HL-60 (cell line): ENCODE measurements at places on chromosomes 11 and 22.
A peak's percentile ranks its signal among the peaks of the same experiment; 100 is the strongest.

DNA sequence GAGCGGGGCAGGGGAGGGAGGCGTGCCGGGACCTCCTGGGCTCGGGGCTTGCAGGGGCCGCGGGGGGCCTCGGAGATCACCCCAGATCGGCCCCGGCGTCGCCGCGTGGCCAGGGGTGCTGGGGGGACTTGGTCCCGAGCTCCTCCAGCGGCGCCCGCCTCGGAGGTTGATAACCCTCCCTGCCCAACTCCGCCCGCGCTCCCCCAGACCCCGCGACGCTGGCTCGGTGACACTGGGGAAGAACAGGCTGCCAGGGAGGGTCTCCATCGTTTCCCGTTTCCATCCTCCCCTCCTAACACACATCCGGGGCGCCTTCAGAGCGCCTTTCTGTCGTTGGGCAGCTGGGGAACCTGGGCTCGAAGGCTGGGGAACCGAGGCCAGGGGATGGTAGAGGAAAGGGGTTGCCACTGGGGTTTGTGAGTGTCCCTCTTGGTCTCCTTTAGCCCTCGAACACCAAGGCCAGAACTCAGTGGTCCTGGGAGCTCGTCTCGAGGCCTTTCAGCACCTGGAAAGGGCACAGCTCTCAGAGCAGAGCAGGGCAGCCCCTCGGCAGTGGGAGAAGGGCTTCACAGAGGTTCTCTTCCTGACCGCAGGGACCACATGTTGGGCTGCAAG is 431 bp downstream of the SLC37A2 start:
- DNase-seq = no peak

DNA sequence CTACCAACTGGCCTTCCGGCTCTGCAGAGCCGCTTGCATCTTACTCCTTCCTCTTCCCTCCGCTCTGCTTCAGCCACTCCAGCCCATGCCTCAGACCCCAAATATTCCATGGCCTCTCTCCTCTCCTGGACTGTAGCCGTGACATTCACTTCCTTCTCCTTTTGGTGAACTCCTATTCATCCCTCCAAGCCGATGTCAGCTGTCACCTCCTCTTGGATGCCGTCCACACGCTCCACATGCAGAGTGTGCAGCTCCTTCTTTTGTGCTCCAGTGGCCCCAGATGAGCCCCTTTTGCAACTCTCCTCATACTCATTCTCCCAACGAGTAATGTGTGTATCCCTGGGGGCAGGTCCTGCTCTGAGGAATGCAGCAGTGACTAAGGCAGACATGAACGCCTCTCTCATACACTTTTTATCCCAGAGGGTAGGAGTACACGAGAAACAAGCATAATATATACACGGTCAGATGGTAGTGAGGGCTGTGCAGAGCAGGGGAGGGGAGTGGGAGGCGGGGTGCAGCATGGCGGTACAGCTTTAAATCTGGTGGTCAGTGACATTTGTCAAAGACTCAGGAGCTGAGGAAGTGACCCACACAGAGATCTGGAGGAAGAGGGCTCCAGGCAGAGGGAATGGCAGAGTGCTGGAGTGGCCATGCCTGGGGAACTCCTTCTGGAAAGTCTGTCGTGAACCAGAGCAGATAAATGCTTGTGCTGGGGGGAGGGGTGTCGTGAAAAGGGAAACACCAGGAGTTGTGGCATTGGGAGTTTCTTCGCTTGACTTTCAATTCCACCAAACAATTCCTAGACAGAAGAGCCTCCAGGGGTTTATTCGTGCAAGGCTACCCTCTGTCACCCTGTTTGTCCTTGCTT is 83.8 kb upstream of the ATXN10 start:
- DNase-seq = no peak

DNA sequence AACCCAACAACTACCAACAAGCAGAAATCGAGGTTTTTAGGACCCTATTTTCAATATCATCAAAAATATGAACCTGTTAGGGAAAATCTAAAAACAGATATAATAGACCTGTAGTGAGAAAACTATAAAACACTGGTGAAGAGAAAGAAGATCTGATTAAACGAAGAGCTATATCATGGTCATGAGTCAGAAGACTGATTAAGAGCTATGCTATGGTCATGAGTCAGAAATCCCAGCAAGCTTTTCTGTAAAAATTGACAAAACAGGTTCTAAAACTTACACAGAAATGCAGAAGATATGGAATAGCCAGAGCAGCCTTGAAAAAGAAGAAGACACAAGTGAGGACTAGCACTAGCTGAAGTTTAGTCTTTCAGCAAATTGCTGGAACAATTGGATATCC is 345.0 kb downstream of the TBC1D22A start:
- DNase-seq = no peak

DNA sequence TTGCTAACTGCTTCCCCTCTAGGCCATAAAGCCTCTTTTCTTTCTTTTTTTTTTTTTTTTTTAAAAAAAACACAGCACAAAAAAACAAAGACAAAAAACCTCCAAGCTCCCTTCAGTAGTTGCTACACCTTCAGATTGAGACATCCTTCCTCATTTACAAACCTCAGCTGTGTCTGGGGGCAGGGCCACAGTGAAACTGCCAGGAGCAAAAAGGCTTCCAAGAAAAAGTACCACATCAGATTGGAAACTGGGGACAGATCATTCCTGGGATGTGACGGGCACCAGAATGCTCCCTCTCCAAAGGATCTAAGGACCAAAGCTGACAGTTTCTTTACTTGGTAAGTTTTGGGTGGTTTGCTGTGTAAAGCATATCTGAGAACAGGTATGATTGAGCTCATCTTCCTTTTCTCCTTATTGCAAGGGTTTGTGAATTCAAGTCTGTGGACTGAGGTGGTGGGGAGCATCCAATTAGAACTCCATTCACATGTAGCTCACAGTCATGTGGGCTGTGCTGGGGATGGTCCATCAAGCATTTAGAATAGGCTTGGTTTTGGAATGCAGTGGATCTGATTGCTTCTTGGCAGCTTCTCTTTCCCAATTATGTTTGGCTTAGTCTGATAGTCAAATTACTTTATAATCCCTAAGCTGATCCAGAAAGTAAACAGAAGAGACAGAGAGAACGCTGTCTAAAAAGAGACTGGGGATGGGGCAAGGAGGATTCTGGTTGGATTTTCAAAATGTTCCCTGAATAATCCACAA is 705 bp downstream of the BBOX1 start:
- DNase-seq = peak; percentile 15

- no peak for DNase-seq
These were observed 7.1 kb downstream of the P2RY2 start for GRCh38 chr11:73225001-73225686.

GRCh38 chr11:64173616-64174355 is 7.9 kb upstream of the MACROD1 start:
- DNase-seq = no peak

DNA sequence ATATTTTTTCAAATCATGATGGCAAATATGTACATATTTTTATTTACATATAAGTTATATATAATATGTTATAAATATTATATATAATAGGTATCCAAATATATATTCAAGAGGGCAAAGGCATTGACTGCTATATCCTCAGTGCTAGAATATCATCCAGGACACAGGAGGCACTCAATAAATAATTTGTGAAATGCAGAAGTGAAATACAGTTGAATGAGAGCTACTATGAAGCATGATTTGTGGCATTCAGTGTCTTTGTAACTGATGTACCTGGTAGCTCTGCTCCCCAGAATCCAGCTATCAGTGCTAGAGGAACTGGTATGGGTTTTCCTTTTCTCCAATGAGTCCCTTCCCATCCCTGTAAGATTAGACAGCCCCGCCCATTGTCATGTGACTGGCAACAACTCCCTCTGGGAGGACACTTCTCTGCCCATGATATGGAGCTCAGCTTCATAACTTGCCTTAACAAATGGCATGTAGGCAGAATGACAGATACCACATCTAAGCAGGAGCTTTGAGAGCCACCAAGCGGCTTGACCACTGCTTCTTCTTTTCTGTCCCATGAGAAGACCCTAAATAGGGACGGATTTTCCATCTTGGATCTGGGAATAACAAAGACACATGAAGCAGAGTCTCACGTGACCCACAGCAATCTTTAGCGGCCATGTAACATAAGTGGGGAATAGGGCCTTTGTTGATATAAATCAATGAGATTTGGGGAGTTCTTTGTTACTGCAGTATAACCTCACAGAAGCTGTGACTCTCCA is 10.2 kb upstream of the CD82 start:
- no peak for DNase-seq

GRCh38 chr22:27748349-27748748 is 53.2 kb downstream of the MN1 start:
- DNase-seq = no peak

- no peak for DNase-seq
These were observed 58.3 kb downstream of the CYTH4 start for GRCh38 chr22:37340331-37341262.

GRCh38 chr11:59267736-59268475 is 55.2 kb upstream of the MPEG1 start:
- no peak for DNase-seq

DNA sequence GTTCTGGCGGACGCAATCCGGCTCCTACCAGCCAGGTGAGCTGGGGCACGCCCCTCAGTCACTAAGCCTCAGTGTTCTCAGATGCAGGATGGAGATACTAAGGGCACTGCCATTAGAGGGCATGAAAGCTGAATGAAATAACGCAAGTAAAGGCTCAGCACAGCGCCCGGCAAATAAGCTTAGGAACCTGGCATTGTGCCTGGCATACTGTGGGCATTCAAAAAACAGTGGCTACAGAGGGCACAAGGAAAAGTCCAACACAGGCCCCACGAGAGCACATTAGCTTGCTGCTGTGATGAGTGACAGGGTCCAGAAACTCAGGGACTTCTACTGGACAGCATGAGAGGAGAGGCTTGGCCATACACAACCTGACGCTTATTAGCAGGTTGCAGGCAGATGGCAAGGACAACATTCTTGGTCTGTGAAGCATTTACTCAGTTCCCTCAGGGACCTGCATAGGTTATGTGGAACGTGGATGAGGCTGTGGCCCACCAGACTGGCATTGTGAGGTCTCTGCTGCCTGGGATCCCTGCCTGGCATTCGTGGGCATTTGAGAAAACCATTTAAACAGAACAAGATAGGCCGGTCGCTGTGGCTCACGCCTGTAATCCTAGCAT is 12.2 kb downstream of the TXN2 start:
- no peak for DNase-seq

DNA sequence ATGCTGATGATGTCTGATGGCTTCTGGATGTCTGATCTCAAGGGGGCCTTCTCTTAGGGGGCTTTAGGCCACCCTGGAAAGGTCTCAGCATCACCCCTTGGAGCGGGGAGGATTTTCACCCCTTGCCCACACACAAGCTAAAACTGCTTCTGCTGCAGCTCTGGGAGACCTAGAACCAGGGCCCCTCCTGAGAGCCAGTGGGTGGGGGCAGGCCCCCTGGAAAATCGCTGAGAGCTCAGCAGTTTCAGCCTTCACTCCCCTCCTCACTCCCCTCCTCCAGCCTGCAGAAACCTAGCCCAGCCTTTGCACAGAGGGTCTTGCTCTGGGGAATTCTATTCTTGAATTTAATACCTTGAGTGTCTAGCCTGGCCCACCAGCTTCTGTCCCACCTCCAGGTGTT is 17.2 kb downstream of the CD6 start:
- no peak for DNase-seq

DNA sequence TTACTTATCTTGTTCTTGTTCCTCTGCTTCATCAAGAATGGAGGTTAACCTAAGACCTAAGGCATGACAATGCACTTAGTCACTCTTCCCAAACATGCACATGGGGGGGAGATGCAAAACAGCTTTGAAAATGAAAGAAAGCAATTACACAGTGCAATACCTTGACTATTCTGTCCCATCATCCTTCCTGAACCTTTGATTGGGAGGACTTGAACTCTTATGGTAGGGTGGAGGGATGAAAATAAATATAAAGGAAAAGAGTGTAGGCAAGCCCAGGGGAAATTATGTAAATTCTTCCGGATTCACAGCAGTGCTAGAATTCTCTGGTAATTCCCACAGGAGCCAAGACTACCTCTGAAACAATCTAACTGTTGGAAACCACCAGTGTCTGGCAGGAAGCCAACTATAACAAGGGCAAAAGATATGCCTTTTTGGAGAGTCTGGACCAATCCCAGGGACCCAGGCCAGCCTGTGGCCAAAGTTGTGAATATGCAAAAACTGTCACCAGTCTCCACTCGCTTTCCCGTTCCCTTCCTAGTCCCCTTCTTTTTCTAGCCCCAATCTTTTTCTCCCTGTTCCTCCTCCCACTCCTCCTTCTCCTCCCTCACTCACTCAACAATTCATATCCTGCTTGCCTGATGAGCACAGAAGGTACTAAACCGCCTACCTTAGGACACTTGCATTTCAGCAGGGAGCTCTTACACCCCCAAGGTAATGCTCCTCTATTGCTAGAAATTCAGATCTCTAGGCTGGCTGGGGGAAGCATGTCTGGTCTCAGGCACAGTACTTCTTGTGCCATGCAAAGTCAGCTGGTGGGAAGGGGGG is 2.5 kb upstream of the RCN1 start:
- no peak for DNase-seq

- DNase-seq = no peak
These were observed 360.1 kb downstream of the TBC1D22A start for GRCh38 chr22:47122441-47123000.

DNA sequence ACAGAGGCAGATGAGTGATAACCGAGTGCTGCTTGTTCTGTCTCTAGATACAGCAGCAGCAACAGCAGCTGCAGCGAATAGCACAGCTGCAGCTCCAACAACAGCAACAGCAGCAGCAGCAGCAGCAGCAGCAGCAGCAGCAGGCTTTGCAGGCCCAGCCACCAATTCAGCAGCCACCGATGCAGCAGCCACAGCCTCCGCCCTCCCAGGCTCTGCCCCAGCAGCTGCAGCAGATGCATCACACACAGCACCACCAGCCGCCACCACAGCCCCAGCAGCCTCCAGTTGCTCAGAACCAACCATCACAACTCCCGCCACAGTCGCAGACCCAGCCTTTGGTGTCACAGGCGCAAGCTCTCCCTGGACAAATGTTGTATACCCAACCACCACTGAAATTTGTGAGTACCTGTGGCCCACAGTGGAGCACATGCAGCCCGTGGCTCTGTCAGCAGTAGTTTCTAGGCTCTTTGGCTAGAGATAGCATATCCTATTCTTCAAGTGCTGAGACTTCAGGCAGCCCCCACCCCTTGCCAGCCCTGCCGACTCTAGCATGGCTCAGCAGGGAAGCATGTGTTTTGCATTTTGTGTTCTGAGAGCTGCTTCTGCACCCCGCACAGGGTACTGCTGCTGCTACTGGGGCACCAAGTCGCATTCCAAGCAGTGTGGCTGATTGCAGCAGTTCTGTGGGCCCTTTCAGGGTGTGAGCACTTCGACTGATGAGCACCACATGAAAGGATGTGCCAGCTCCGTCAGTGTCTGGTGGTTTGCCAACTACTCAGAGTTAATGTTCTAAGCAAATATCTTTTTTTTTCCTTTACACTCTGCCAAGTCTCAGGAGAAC is 59.2 kb downstream of the MED15 start:
- no peak for DNase-seq
